Left ventricle myocardium inferior (tissue), 1 donor: ENCODE measurements at places on chromosomes 5 and 9.

GRCh38 chr5:33901156-33901555 lies 9.4 kb upstream of the ADAMTS12 start:
- no peak for DNase-seq

DNA sequence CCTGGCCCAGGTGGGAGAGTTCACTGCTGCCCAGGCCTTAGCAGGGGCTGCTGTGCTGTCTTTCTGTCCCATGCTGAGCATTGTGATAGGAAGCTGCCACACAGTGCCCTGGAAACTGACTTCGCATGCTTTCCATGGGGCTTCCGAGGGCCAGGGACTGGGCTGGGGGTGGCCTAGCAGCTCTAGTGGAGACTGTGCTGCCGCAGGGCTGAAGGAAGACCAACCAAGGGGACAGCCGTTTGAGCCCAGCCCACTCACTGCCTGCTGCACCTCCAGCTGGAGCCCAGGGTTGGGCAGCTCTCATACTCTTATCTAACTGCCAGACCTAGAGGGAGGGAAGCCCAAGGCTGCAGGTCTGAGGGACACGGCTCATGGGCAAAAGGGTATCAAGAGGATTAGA lies 79.2 kb downstream of the RGS3 start:
- no peak for DNase-seq

GRCh38 chr9:71897577-71897976 lies 13.4 kb downstream of the ABHD17B start:
- no peak for DNase-seq

DNA sequence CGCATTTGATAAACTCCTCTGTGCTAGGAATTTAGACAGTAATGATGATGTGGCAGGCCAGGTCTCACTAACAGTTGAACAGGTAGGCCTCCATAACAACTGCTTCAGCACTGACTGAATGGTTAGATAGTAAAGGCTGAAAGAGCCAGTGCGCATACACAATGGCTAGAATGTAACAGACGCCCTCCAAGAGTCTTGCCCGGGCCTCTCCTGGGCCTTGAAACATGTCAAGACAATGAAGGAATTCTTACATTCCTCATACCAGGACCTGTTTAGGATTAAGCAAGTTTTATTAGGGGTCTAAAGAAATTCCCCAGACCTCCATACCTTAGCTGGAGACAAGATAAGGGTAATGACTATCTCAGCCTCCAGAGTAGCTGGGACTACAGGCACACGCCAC lies 6.7 kb upstream of the BICD2 start:
- no peak for DNase-seq

DNA sequence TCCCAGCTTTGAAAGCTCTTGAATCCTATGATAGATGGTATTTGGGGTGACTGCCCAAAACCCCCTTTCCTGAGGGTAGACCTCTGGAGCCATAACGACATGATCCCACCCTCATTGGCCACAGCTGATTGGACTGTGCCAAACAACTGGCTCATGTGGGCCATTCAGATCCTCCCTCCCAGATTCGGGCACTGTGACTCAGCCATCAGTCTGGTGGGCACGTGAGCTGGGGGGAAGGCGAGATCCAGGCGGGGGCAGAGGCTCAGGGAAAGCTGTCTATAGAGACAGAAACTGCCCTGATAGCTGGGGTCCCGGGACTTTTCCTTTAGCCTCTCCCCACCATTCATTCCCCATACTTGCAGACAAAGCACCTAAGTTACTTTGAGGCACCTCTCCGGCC lies 15.1 kb upstream of the NCS1 start:
- no peak for DNase-seq

- DNase-seq: no peak
Observed at GRCh38 chr9:121945849-121946248, 147.3 kb downstream of the TTLL11 start.

DNA sequence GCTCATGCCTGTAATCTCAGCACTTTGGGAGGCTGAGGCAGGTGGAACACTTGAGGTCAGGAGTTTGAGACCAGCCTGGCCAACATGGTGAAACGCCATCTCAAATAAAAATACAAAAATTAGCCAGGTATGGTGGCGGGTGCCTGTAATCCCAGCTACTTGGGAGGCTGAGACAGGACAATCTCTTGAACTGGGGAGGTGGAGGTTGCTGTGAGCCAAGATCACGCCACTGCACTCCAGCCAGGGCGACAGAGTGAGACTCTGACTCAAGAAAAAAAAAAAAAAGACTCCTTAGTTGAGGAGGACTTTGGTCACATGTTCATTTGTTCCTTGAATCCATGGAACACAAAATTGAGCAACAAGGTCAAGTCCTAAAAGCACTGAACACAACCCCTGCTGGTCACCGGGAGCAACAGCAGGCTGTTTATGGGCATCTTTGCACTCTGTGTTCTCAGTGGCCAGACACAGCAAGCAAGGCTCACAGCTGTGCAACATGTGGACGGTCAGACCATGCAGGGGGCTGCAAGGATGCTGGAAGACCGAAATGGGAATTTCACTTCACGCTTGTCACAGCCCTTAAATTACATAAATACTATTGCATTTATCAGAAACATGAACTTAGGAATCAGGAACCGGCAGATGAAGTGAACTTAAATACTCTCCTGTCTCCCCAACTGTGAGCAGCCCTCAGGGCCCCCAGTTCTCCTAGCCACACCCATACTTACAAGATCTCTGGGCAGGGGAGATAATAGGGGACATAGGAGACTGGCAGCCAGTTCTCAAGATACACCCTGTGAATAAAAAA lies 2.8 kb downstream of the GBGT1 start:
- DNase-seq: peak; percentile 69

DNA sequence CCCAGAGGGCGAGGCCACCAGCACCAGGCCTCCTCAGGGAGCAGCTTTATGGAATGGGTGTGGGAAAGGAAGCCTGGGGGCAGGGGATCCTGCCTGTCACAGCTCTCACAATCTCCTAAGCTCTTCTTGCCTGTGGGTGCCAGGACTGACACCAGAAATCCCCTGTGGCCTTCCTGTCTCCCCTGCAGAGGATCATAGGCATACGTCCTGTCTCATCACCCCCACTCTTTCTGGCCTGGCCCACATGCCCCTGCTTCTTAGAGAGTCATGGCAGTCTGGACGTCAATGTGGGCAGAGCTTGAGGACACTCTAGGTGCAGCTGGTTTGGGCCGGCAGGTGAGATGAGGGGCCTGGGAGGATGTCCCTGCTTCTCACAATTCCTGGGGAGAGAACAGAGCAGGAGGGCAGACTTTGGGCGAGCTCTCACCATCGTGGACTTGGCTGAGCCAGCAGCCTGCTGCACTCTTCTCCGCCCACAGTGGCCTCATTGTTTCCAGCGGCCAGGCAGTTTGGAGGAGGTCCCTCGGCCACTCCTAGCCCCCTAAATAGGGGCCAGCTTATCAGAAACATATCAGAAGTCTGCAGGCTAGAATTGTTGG lies 67.3 kb upstream of the ZFR start:
- no peak for DNase-seq

DNA sequence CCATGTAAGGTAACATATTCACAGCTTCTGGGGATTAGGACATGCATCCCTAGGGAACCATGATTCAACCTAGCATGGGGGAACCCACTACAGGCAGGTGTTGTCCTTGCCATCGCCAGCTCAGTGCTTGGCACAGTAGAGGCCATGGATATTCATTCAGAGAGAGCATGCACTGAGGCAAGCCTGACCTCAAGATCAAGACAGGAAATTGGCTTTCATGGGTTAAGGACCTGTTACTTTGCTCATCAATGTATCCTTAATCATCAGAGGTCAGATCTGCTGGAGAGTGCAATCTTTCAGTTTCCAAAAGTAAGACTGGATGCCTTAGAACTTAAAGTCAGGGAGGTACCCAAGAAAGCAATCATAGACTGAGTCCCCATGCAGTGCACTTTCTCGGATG lies 84.0 kb downstream of the KCNIP1 start:
- DNase-seq: no peak

DNA sequence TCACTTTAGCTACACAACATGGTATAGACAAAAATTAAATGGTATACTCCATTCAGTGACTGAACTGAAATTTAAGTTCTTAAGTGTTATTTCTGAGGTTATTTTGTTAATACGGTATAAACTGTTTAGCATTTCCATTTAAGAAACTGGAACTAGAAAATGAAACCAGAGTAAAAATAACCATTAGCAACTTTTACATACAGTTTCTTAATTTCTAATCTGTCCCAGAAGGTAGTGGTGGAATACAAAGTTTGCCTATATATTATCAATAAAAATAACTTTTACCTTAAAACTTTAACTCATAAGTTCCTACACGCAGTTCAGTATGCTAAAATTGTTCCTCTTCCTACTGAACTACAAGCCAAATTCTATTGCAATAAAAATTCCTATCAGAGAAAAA lies 10.3 kb downstream of the GOLPH3 start:
- no peak for DNase-seq

- no peak for DNase-seq
Observed at GRCh38 chr9:111955048-111955447, 58.4 kb downstream of the UGCG start.

DNA sequence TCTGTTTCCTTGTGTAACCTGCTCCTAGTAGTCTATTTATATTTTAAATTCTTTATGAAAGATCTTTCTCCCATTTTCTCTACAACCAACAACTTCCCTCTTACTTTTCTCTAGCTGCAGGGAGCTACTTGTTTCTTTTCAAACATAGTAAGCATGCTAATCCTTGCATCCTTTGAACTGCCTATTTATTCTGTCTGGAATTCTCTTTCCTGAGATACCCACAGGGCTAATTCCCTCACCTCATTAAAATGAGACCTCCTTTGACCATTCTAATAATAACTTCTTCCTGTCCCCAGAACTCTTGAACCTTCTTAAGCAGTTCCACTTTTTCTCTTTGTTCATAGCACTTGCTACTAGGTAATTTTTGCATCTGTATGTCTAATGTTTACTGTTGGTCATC lies 620.6 kb upstream of the CDH18 start:
- DNase-seq: no peak

- DNase-seq: no peak
Observed at GRCh38 chr5:98839469-98840383, 66.3 kb downstream of the RGMB start.

DNA sequence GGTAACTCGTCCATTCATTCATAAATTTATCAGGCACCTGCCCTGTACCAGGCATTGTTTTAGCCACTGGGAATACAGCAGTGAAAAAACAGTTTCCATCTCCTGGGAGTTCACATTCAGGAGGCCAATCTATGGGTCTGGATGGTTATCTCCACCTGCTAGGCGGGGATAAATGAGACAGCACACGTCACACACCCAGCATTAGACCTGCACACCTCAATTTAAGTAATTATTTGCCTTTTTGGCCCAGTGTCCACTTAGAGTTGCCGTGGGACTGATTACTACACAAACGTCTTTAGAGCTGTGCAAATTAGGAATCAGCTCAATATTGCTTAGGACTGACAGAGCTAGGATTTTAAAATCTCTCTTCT lies 46.1 kb downstream of the STK10 start:
- no peak for DNase-seq

- DNase-seq: no peak
Observed at GRCh38 chr5:146799671-146800070, 78.9 kb downstream of the PPP2R2B start.

DNA sequence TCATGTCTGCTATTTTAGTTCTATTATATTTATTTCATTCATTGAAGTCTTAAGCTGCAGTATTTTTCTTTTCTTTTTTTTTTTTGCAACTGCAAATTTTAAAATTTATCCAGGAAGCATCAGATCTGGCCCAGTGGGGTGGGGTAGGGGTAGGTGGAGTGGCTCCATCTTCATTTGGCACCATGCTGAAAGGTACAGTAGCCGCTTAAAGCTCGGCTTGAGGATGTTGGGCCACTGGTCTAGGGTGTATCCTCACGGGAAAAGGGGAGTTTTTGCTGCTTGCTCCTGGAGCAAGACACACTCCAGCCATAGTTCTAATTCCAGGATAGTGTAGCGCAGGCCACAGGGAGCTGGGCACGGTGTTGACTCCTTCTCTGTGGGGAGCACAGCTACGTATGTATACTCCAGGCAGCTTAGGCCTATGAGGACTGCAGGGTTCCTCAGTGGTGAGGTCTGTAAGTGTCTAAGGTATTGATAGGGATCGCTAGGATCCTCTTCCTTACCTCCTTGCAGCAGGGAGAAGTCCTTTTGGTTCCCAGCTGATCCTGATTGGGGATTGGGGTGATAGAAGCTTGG lies 22.7 kb downstream of the RCL1 start:
- DNase-seq: no peak
